ENCODE measurements at places on chromosomes 1 and 21.

- DNase-seq, result no peak
Measured at GRCh38 chr1:14804626-14805025, 206.1 kb downstream of the KAZN start.

GRCh38 chr1:12113433-12114339, 50.6 kb downstream of the TNFRSF8 start:
- DNase-seq, result no peak

- DNase-seq, result no peak
Measured at GRCh38 chr21:25571726-25572121, 35.6 kb downstream of the MRPL39 start.

GRCh38 chr1:231517076-231517475, 11.4 kb upstream of the TSNAX start:
- no peak for DNase-seq

- no peak for DNase-seq
Measured at GRCh38 chr1:46070164-46070814, 62.1 kb downstream of the PIK3R3 start.

DNA sequence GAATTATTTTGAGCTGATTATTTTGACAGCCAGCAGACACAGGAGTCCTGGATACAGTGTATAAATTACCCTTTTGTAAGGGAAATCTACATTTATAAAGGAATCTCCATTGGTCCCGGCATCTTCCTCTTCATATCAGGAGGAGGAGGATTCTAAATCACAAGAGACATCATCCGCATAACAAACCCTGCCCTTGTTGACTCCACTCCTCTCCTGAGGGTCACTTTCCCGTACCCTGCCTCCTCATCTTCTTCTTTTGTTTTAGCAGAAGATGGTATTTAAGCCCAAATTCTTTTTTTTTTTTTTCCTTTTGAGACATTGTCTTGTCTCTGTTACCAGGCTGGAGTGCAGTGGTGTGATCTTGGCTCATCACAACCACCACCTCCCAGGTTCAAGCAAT, 14.6 kb upstream of the PKNOX1 start:
- DNase-seq, result no peak

DNA sequence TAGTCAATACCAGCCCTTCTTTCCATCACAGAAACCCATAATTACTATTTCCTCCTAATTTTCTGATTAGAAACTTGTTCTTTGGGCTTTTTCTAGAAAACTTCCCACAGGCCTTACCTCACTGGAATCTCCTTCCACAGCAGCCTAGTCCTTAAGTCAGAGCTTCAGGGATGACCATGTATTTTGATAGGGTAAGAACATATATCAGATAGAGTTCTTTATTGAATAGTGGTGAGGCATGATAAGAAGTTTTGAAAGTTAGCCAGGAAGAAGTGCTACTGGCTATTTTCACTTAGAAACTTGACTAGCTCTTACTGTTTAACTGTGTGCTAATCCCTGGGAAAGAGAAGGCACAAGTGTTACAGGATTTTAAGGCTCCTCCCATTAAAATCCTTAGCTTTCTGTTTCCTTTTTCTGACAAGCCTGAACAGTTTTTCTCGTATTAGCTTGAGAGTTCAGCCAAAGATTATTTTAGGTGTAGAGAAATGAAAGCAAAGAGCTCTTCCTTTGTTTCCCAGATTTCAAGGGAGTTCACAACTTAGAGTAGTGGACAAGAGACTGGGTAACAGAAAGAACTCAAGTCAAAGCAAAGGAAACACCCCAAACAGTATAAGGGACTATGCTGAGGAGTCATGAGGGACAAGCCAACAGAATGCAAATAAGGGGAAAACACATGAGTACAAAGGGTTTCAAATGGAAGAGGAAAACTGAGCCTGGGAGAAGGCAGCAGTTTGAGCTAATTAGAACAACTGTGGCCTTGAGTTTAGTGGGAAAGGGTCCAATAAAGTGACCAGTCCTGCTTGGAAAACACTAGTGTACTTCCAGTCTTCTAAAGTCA, 37.2 kb upstream of the AIM2 start:
- no peak for DNase-seq

- DNase-seq, result no peak
Measured at GRCh38 chr1:222931023-222931422, 116.2 kb downstream of the DISP1 start.

GRCh38 chr21:22993822-22994574, 1995.8 kb downstream of the NCAM2 start:
- no peak for DNase-seq

DNA sequence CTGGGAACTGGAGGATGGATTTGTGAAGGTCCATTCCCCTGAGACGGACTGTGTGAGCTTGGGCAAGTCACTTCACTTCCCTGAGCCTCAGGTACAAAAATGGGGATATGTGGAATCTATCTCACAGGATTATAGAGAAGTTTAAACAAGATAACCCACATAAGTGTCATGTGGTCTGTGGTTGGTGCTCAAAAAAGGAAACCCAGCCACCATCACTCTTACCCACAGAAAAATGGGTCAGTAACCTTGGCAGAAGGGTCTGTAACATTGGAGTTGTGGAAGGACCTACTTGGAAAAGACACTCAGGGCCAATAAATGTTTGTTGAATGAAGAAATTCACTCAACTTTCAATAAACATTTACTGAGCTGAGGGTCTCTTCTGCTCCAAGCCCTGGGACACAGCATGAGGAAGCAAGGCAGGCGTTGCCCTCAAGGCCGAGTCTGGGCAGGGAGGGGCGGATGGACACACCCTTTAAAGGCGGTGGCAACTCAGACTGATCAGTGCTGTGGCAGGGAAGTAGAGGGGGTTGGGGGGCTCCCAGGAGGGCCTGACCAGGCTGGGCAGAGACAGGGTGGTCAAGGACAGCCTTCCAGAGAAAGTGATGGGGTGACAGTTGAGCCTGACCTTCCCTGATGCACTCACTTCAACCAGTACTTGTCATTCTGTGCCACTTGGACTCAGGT, 66.7 kb upstream of the ACOT11 start:
- no peak for DNase-seq

DNA sequence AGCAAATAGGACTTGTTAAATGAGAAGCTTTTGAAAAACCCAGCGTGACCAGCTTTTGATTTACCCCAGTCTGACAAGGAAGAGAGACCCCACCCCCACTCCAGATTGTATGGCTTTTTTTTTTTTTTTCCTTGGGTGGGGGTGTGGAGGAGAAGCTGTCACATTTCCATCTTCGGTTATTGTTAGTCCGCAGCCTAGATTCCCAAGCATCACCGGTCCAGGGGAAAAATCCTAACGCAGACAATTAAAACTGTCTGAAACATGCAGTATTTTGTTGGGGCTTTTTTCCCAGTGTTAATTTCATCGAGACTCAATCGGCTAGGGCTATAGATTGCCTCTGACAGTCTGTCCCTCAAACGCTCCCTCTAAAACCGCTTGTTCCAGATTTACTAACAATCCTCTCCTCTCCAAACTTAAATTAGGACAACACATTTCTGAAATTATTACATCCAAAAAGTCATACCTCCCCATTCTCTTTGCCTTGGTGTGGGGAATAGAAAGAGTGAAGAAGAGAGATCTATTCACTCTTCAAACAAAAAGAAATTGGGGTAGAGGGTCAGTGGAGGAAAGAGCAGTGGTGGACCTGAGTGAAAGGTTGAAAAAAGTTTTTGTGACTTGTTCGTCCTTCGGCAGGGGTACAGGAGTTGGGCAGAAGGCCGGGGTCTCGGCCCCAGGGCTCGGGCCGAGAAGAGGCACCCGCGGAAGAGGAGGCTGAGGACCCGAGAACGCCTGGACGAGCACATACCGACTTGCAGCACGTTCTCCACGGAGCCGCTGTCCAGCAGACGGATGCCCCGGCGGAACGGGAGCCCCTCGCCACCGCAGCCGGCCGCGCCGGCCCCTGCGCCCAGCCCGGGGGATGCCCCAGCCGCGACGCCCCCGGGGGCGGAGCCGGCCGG, 1.1 kb downstream of the ZSWIM5 start:
- peak; percentile 78 for DNase-seq

- DNase-seq, result no peak
Measured at GRCh38 chr1:82449506-82450057, 648.8 kb downstream of the ADGRL2 start.

- no peak for DNase-seq
Measured at GRCh38 chr1:116587501-116588227, 16.8 kb upstream of the CD58 start.

DNA sequence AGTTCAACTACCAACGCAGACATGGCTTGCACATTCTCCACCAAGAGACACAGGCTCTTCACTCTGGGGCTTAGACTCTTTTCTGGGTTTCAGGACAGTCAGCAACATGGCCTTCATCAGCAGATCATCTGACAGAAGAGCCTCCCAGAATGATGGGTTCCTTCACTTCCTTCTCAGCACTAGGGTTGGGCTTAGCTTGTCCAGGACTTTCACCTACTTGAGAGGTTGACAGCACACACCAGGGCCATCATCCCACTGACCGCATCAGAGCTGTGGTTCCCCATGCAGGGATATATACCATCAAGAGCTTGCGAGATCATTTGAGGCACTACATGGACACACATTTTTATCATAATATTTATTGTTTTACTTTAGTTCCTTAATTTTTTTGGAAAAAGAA, 10.4 kb upstream of the NCF2 start:
- no peak for DNase-seq

DNA sequence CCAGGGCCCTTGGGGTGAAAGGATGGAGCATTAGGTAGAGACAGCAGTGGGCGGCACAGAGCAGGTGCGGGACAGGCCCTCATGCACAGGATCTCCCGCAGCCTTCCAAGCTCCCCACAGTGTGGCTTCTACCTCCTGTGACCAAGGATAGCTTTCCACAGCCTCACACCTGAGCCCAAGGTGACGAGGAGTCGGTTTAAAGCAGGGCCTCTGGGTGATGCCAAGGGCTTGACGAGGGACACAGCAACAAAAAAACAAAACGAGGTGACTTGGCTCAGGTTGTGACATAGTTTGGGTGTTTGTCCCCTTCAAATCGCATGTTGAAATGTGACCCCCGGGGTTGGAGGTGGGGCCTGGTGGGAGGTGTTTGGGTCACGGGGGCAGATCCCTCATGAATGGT, 15.3 kb downstream of the RSPH1 start:
- no peak for DNase-seq

DNA sequence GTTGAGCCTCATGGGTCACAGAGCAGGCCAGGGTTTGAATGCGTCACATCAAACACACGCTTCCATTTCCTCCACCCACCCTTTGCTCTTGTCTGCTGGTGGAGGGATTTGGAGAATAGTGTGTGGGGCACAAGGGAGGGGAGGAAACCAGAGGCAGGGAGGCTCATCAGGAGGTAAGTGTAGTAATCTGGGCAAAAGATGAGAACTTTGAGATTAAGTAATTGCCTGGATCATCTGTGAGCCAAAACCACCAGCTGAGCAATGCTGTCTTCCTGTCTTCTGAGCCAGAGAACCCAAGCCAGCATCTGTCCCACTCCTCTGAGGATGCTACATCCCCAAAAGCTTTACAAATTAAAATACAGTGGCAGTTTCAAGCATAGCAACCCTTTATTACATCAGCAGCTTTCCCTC, 45.2 kb downstream of the C8B start:
- DNase-seq, result no peak

DNA sequence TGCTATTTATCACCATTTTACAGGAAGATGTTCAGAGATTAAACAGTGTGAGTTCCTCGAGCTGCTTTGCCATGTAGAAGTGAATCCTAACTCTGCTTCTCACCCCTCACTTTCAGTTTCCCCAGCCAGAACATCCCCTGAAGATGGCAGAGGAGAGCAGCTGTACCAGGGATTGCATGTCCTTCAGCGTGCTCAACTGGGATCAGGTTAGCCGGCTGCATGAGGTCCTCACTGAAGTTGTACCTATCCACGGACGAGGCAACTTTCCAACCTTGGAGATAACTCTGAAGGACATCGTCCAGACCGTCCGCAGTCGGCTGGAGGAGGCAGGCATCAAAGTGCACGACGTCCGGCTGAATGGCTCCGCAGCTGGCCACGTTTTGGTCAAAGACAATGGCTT, 16.9 kb downstream of the TENT5C start:
- DNase-seq, result no peak

- no peak for DNase-seq
Measured at GRCh38 chr1:114094675-114095074, 59.0 kb downstream of the SYT6 start.

- DNase-seq, result no peak
Measured at GRCh38 chr1:197909384-197909783, 7.0 kb downstream of the C1orf53 start.

DNA sequence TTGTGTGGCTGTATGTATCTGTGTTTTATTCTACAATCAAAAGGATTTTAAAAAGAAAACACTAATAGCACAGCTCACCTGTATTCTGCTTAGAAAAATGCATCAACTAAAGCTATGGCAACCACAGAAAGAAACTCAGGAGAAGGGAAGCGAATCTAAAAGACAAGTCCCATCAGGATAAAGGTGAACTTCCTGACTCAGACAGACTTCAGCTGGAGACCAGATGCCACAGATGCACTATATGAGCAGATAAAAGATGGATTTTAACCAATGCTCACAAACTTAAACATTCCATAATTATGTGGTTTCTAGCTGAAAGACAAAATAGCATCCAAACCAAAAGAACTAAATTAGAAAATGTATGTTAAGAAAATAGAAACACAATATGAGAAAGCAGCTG, 231.0 kb downstream of the RERE start:
- no peak for DNase-seq

GRCh38 chr1:173423291-173423690, 53.8 kb upstream of the PRDX6 start:
- DNase-seq, result no peak

Data from NCI-H2081 (cell line).